ENCODE measurements at places on chromosomes 7 and 10.

GRCh38 chr7:47783456-47784223, 164.6 kb downstream of the PKD1L1 start:
- no peak for DNase-seq

DNA sequence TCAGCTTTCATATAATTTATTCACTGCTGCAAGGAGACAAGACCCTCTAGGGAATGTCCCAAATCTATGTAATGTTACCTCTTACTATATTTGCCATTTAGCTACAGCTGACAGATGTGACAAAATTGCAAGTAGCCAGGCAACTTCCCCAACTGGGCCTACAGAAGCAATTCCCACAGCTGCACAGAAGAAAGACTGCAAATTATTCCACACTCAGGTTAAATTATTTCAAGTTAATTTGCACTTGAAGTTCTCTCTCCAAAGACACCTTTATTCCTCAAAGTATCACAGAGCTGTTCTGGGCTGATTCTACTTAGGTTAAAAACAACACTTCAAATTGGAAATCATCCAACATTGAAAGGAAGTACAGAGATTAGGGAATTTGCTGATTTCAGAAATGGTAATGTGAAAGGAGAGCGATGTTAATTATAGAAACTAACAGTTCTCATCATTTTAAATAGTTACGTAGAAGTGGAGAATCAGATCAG, 133.6 kb downstream of the THSD7A start:
- no peak for DNase-seq

GRCh38 chr10:89710753-89711152, 9.4 kb downstream of the KIF20B start:
- DNase-seq: no peak

- no peak for DNase-seq
These were observed 1151.1 kb downstream of the TYW1 start for GRCh38 chr7:68147614-68148238.

DNA sequence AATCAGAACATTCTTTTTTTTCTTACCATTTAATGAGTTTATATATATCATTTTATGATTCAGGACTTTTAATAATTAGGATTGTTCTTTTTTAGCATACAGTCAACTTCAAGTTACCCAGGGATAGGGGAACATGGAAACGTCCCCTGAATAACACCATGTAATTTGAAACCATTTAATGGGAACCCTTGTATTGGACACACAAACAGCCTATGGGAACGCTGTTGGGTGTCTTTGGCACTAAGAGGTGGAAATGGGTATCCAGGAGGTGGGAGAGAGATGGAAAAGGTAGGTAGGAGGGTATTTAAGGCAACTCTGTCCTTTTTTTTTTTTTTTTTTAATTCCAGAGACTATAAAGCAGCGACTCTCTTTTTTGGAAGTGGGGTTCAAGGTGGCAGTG, 2.6 kb downstream of the LUC7L2 start:
- no peak for DNase-seq

DNA sequence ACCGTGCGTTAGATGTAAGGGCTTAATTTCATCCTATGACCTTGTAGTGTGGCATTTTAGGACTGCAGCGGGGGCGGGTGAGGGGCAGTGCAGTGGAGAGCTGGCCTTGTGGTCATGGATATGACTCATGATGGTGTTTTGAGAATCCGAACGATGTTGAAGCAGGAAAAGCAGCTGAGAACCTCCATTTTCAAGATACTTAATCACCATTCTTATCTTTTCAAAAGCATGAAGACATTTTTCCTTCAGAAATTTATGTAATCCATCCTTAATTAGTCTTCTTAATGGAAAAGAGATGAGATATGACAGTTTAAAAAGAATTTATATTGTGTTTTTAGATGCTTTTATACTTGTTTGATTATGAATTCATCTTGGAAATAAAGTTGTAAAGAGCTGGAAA, 9.6 kb downstream of the ATP5F1C start:
- DNase-seq: no peak

DNA sequence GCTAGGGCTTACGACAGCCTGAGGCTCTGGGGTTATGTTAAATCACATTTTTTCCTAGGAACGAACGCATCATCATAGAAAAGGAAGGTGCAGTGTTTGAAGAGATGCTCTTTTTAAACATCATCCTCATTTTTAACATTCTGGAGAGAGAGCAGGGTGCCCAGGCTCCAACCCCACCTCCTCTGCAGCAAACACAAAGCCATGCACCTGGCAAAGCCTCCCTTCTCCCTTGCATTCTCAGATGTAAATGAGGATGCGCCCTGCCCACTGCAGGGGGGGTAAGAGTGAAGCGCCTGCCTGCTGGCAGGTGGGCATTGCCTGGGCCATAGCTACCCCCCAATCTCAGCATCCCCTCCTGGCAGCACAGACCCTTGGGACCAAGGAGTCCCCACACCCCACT, 92.4 kb downstream of the PTPRN2 start:
- no peak for DNase-seq

DNA sequence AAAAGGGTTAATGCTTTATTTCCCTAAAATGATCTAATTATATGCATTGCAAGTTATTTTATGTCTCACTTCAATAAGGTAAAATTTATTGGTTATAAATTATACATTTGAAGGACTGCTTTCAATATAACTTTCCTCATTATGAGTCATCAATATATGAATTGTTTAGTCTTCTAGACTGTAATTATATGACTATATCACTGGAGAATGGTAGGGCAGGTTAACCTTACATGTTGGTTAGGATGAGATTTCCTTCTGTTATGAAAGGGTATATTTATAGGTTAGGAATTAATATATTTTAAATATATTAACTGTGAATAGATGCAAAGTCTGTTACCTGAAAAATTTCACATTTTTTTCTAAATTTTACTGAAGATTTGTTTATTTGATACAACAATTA, 406.4 kb upstream of the ETV1 start:
- no peak for DNase-seq

GRCh38 chr7:35701287-35701900, 6.5 kb upstream of the HERPUD2 start:
- DNase-seq: no peak

DNA sequence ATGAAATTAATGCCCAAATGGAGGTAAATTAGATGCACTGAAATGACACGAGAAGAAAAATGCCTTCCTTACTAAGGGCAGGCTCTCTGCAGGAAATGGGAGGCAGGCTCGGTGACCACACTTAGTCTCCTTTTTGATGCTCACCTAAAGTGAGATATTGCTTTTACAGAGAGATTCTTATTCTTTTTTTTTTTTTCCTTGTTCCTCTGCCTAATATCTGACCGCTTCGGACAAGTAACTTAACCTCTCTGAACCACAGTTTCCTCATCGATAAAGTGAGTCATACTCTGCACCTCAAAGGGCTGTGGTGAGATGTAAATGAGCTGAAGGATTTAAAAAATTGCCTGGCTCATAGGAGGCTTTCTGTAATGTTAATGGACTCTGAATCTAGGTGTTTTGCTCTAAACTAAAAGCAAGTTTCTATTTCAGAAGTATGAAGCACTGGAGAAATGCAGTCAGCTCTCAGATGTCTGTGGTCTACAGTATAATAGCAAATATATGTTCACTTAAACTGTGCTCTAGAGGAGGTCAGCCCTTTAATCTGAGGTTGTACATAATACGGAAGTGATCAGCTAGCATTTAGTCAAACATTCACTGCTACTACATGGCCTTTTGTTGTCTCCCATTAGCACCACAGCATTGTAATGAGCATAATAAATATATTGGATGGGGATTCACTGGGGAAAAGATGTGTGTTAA, 23.2 kb downstream of the NKX2-3 start:
- DNase-seq: no peak

- no peak for DNase-seq
These were observed 1.3 kb downstream of the PILRA start for GRCh38 chr7:100374601-100375000.

GRCh38 chr10:112950714-112951358, 789 bp downstream of the TCF7L2 start:
- DNase-seq: peak; percentile 2

- no peak for DNase-seq
These were observed 23.3 kb downstream of the SEM1 start for GRCh38 chr7:96686305-96686704.

DNA sequence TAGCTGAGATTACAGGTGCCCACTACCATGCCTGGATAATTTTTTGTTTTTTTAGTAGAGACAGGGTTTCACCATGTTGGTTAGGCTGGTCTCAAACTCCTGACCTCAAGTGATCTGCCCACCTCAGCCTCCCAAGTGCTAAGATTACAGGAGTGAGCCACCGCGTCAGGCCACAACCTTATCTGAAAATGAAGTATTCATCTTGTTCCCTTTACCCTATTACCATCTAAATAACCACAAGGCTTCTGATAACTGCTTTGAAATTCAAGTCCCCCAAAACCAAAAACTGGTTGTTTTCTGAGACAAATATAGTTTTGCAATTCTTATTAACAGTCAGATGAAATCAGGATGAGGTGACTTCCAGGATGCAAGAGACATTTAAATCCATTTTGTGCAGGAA, 2.4 kb downstream of the TCTN3 start:
- DNase-seq: no peak

DNA sequence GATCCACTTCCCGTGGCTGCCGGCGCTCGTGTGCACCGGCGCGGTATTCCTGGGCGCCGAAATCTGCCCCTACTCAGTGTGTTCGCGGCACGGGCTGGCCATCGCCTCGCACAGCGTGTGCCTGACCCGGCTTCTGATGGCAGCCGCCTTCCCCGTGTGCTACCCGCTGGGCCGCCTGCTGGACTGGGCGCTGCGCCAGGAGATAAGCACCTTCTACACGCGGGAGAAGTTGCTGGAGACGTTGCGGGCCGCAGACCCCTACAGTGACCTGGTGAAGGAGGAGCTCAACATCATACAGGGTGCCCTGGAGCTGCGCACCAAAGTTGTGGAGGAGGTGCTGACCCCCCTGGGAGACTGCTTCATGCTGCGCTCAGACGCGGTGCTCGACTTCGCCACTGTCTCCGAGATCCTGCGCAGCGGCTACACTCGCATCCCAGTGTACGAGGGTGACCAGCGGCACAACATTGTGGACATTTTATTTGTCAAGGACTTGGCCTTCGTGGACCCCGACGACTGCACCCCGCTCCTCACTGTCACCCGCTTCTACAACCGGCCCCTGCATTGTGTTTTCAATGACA, 1.3 kb downstream of the CNNM1 start:
- no peak for DNase-seq

DNA sequence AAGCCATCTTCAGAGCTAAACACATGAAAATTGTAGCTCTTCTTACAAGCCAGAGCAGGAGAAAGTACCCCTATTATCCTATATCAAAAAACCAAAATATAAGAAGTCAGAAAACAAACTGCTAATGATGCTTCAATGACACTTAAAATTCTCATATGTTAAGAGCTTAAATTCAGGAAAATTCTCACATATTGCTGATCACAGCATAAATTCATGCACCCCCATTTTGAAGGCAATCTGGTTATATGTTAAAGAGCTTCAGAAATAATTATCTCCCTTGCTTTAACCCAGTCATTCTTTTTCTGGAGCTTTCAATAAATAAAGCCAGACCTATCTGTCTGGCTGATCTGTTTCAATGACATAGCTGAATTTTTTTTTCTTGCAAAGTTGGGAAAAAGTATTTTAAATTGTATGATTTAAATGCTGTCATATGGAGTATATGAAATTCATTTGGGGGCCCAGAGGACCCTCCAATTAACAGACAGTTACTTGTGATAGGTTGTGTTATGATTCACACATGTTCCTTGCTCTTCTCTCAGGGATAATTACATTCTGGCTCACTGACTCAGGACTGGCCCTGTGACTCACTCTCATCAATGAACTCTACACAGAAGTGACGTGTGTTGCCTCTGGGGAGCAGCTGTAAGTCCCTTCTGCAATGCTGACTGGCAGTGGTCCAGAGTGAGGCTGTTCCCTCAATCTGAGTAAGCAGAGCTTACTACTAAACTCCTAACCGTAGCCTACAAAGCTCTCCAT, 85.2 kb downstream of the HGF start:
- no peak for DNase-seq

DNA sequence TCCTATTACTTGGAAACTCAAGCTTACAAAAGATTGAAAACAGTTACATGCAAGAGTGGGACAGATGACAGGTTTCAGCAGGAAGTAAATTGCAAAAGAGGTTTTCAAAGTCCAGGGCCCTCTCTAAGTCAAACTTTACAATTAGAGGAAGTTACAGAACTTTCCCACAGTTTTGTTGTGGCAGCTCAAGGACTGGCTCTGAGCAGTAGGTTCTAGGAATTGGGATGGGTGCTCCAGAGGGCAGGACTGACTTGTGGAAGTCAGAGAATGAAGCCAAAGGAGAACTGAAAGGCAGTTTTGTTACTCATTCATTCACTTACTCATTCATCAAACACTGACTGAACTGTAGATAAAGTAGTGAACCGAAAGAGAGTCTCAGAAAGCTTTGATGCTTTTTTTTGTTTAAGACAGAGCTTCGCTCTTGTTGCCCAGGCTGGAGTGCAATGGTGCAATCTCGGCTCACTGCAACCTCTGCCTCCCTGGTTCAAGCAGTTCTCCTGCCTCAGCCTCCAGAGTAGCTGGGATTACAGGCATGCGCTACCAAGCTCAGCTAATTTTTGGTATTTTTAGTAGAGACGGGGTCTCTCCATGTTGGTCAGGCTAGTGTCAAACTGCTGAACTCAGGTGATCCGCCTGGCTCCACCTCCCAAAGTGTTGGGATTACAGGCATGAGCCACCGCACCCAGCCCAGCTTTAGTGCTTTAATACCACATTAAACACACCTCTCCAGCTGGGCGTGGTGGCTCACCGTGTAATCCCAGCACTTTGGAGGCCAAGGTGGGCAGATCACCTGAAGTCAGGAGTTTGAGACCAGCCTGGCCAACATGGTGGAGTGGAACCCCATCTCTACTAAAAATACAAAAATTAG, 66.8 kb upstream of the CCNJ start:
- no peak for DNase-seq

DNA sequence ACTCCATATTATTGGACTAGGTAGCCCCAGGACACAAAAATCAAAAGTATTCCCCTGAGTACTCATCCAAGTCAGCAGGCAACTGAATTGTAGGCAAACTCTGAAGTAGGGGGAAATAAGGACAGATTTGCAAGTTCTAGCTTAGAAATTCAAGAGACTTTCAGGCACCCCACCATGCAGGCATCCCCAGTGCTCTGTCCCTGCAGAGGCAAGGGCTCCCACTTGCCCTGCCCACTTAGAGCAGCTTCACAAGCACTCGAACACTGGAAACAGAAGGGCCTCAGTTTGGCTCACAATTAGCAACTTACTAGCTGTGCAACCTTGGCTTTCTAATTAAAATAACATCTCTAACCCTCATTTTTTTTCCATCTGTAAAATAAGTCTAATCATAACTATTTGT, 209.2 kb downstream of the C7orf25 start:
- DNase-seq: no peak

GRCh38 chr10:117345143-117345542, 30.1 kb downstream of the PDZD8 start:
- no peak for DNase-seq

GRCh38 chr10:971150-971542, 17.1 kb upstream of the GTPBP4 start:
- DNase-seq: no peak

Measured in stimulated activated naive CD4-positive, alpha-beta T cell (primary cell).